ENCODE measurements at places on chromosomes 4 and X.

GRCh38 chr4:150402871-150403272 lies 179.1 kb upstream of the MAB21L2 start:
- no peak for DNase-seq

GRCh38 chrX:79081895-79082512 lies 62.5 kb upstream of the GPR174 start:
- DNase-seq, result peak; percentile 4

DNA sequence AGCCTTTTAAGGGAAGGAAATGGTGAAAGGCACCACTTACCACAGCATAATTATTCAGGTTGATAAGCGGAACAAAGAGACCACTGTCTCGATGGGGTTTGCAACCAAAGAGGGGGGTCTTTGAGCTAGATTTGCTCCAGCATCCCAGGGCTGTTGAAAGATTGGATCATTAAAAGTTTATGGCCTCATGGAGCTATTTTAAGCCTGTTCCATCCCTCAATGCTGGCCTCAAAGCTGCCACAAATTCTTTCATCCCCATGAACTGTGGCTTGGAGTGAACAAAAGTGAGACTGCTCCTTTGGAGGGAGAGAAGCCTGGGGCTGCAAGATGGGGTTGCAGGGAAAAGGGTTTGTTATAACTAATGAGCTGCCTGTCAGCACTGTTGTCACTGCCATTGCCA lies 209.8 kb downstream of the RTL9 start:
- no peak for DNase-seq

DNA sequence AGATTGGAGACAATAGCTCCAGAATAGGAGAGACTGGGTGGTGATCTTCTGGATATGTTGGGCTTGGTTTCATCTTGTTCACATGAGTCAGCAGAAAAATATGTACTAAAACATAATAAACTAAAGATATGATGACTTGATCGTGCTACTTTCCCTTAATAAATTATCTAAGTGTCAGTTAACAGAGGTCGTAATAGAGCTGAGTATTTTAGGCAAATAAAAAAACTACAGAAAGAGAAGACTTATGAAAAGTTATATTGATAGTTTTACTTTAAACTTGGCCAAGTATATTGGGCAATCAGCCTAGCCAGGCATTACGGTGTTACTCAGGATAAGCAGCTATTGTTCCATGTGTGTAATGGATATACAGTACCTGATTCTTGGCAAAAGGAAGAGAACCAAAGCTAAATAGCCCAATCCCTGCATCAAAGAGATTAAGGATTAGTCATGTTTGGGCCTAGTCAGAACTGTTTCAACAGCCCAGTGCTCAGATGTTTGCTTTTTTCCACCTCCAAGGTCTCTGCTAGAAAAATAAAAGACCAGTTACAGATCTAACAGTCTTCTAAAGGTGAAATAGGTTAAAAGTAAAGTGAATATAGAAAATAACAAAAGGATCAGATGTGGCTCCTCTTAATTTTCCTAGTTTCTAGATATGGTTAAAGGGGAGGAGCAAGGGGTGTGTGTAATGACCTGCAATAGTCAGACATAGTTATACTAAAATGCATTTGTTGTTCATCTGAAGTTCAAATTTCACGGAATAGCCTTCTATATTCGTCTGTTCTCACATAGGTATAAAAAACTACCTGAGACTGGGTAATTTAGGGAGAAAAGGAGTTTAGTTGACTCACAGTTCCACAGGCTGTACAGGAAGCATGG lies 262.6 kb downstream of the ADGRL3 start:
- DNase-seq, result peak; percentile 83

DNA sequence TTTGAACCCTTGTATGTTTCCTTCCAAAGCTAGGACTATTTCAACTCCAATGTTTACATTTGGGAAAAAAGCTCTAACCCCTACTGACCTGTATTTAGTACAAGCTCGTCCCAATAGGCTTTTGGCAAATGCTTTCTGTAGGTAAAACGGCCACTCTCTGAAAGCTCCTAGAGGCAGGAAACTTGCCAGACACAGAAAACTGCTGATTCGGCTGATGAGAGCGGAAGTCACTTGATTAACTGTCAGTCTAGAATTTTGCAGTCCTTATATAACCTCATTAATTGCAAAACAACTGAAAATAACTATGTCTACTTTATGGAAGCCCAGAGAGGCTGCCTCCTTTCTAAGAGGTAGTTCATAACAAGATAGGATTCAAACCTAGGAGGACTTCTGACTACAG lies 108.1 kb downstream of the TSPAN7 start:
- DNase-seq, result no peak

DNA sequence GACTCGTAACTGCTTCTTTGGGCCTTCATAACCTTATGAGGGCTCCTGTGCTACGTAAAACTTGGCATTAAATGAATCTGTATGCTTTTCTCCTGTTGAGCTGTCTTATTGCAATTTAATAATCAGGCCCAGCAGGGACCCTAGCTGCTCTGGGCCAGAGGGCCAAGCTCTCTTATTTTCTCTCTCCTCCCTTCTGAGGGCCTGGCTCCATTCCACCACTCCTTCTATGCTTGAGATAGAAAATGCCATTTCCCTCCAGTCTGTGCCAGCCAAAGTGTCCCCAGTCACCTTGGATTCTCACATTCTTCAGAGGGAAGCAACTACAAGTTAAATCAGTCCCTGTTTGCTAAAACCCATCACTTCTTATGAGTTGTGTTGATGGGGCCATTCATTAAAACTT lies 90.1 kb downstream of the CLCN4 start:
- DNase-seq, result no peak

- DNase-seq, result peak; percentile 12
Measured at GRCh38 chrX:15471028-15471427, 22.1 kb downstream of the PIR start.

DNA sequence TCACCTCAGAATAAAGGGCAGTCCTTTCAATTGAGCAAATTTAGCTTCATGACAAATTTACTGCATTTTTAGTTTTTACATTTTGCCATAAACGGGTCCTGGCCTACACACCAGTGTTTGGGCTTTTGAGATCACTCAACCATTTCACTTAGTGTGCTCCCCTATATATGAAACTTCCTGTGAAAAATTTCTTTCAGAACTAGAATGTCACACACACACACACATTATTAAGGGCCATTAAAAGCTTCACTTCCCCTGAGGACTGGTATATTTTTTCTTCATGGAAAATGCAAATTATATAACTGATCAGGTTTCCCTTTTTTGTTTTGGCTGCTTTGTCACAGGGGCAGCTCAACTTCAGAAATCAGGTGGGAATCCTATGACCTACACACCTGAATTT lies 206.5 kb downstream of the ENOX2 start:
- no peak for DNase-seq

GRCh38 chrX:94936722-94937121 lies 1262.7 kb downstream of the FAM133A start:
- DNase-seq, result no peak

GRCh38 chr4:8597319-8597718 lies 4.8 kb downstream of the CPZ start:
- DNase-seq, result no peak

DNA sequence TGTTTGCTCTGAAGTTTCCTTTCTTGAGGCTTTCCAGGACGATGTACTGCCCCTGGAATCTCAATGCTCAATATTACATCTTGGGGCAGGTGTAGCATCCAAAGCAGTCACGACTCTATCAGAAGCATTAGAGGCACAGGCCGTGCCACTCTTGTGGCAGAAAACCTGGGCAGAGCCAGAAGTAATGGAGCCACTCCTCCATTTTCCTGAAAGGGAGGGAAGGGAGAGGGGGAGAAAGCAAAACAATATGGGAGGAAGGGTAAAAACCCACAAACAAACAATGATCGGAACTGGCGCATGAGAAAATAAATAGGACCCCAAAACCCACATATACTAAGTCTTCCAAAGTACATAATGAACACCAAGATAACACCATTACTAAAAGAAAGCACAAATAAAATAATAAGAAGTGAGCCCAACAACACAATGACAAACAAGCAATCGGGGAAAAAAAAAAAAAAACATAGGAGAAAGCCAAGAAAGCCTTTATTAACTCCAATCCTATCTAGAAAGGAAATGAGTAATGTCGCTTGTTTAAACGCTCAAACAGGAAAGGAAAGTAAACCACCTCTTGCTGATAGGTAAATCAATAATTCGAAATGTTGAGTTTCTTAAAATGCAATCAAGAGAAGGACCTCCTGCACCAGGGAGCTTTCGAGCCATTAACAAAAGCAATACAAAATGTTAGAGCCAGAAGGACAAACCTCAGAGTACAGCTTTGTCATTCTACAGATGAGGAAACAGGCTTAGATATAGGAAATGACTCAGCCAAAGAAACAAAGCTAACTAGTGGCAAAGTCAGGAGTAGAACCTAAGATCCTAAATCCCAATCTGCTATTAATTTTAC lies 117.4 kb downstream of the ATRX start:
- peak; percentile 2 for DNase-seq

DNA sequence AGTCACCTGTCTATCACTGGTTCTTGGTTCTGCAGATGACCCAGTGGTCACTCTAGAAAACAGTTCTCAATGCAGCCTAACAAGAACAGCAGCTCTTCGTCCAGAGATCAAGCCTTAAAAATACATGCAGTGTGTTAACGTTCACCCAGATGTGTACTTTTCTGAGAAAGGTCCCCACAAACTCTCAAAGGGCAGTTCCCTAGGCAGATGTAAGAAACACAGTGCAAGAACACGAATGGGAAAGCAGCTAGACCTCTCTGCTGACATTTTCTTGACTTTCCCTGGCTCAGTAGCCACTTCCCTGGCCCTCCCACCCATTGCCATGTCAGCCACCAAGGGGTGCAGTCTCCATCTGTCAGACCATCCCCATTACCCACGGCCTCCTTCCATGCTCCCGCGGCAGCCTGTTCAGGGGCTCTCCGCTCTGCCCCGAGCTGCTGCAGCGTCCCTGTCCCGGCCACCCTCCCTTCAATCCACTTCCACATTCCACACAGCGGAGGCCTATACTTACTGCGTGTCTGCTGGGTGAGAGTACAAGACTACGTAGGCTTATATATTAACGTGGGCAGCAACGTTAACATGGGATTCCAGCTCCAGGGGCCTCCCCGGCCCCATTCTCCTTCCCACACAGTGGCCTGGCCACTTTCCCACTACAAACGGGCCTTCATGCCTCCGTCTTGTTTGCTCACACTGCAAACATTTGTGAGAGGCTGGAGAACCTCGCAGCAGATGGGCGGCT lies 34.3 kb downstream of the IRF2 start:
- DNase-seq, result no peak

- DNase-seq, result no peak
Measured at GRCh38 chrX:68754406-68754805, 74.4 kb upstream of the EFNB1 start.

GRCh38 chr4:69759189-69759604 lies 1.2 kb downstream of the SULT1B1 start:
- DNase-seq, result no peak

GRCh38 chr4:16217300-16218051 lies 8.8 kb downstream of the TAPT1 start:
- no peak for DNase-seq

- no peak for DNase-seq
Measured at GRCh38 chrX:132692066-132692465, 203.2 kb upstream of the MBNL3 start.

GRCh38 chrX:133646719-133647116 lies 231.4 kb upstream of the GPC4 start:
- DNase-seq, result no peak

DNA sequence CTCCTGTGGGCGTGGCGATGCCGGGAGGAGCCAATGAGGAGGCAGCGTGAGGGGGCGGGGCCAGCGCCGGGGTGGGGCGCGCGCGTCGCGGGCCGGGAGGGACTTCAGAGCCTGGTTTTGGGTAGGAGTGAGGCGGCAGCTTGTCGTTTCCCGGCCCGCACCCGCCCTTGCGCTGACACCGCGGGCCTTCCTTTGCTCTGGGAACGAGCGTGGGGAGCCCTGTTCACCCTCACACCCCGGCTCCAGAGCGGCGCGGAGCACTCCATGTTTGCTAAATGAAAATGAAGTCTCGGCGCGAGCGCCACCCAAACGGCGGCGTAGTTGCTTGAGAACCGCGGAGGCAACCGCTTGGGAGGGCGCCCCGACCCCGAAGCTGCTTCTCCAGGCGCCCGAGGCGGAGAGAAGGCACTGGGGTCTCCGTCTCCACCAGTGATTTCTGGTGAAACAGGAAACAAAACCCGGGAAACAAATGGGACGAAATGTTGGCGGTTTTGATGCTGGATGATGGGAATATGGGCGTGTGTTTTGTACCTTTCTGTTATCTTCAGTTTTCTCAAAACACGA lies 497 bp upstream of the GRPEL1 start:
- no peak for DNase-seq

All from RWPE1 (cell line).